Nephron progenitor cell (in vitro differentiated cells): ENCODE measurements at places on chromosomes 1 and 21.

GRCh38 chr1:61362351-61362750 is 280.0 kb downstream of the NFIA start:
- no peak for DNase-seq

GRCh38 chr1:166675213-166675612 is 164.1 kb upstream of the POGK start:
- no peak for DNase-seq

- no peak for DNase-seq
Observed at GRCh38 chr1:8597455-8597854, 220.0 kb downstream of the RERE start.

GRCh38 chr1:31926853-31927660 is 11.1 kb downstream of the PTP4A2 start:
- no peak for DNase-seq

DNA sequence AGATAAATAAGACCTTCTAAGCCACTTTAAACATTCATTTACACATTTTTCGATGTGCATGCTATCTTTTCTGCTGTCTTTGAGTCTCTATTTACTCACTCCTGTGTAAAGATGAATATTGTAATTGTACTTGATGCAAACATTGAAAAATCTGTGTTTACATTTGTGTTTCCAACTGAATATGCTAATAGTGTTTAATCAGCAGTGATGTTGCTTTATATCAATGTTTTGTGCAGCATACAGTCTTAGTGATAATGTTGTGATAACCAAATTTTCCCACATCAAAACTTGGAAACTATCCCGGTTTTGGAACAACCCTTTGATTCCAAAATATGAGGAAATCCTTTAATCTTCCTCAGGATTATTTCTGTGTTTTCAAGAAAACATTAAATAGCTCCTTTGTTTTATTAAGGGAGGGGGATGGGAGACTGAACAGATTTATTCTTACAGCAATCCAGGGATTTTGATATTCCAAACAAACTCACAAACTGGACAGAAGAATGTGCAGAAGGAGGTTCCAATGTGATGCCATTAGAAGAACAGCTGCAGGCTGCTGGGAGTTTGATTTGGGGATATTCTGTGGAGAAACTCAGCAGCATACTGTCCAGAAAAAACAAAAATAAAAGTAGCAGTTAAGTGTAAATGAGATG is 248.0 kb downstream of the S1PR1 start:
- DNase-seq, result no peak

DNA sequence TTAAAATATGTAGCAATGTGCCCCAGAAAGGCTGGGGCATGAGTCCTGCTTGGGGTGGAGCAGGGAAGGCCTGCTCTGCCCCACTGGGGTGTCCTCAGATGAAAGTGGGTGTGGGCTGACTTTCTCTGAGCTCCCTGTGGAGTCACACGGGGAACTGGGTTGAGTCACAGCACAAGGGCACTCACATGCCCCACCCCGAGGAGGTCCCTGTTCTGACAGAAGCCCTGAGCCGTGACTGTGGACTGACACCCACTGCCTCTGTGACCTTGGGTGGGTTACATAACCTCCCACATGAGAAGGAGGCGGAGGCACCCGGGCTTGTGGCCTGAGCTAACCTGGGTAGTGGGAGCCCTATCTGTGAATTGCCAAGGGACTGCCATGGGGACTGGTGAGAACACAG is 52.5 kb upstream of the TINAGL1 start:
- DNase-seq, result no peak

DNA sequence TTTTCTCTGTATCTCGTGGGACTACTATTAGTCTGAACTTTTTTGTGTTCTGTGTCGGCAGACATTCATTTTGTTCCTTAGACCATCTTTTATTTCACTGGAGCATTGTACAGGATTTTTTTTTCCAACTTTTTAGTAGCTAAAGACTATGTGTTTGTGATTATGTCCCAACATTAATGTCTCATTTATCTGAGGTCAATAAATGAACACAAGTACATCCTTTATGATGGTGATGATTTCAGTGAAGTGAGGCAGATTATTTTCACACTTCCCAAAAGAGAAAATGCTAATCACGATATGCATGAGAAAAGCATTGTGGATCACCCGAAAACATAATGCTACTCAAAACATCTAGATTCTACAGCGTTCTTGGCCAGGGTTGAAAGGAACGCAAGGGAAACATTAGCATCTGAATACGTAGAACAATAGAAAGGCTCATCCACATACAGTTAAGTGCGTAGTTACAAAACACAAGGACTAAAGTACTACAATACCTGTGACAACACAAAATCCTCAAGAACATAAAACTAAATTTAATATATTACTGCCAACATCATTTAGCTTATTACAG is 981.7 kb upstream of the NCAM2 start:
- no peak for DNase-seq

- no peak for DNase-seq
Observed at GRCh38 chr1:181083842-181084605, 4.5 kb upstream of the IER5 start.

DNA sequence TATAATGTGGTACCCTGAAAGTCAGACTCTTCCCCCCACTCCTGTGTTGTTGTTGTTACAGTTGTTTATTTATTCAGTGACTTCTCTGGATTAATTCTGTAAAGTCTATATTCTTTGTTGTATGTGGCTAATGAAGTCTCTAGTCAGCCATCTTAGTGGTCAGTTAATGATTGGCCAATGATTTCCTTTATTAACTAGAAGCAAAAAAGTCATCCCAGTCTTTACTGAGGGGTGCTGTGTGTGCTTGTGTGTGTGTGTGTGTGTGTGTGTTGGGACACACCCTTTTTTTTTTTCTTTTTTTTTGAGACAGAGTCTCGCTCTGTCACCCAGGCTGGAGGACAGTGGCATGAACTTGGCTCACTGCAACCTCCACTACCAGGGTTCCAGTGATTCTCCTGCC is 37.3 kb upstream of the HYI start:
- no peak for DNase-seq

DNA sequence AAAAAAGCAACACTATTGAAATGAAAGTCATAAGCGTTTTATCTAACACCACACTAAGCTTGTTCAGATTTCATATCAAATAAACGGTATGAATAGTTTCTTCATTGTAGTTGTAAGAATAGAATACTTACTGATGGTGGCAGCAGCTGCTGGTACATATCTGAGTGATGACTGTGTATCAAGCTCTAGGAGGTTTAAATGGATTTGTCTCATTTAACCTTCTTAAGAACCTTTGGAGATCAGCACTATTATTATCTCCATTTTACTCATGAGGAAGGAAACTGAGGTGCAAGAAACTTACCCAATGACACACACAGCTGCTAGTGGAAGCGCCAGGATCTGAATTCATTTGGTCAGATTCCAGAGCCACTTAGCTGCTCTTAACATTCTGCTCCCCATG is 104.0 kb downstream of the EIF4G3 start:
- no peak for DNase-seq

DNA sequence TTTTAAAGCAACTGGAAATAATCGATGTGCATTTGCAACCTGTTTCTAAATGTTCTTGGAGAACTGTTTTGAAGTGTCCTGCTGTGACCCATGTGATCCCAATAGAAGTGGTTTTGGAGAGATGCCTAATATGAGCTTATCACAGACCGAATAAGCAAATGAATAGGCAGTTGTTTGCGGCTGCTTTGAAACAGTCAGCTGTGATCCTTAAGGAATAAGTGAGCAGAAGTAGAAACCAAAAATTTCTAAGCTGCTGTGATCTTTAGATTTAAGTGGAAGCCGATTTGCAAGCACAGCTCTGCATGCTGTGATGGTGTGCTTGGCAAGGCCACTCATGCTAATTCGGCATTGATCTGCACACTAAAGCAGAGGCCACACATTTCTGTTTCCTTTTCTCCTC is 329.5 kb upstream of the DUSP10 start:
- DNase-seq, result no peak

- DNase-seq, result no peak
Observed at GRCh38 chr1:93692451-93692861, 10.8 kb upstream of the BCAR3 start.

- DNase-seq, result no peak
Observed at GRCh38 chr21:39055167-39055767, 128.0 kb downstream of the PSMG1 start.
